ENCODE measurements at places on chromosomes 3 and 15. TPM values are rescaled to one million over a fixed set of nuclear protein-coding genes. Genes with fewer than 3 reads are reported as not detected.

DNA sequence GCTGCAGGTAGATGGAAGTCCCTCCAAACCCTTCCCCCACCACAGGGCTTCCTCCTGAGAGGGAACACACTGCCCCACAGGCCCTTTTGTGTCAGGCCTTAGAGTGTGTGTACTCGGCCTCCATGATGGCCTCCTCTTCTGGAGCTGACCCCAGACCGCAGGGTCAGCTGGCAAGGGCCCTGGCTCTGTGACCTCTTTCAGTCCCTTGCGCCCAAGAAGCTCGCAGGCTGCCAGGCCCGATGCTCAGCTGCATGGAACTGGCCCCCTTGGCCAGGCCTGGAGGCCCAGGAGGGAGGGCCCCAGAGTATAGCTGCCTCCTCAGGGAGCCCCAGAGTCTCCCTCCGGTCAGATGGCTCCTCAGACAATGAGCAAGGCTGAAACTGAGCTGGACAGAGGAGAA, 23.4 kb upstream of the ANKDD1A start:
- no peak for DNase-seq

DNA sequence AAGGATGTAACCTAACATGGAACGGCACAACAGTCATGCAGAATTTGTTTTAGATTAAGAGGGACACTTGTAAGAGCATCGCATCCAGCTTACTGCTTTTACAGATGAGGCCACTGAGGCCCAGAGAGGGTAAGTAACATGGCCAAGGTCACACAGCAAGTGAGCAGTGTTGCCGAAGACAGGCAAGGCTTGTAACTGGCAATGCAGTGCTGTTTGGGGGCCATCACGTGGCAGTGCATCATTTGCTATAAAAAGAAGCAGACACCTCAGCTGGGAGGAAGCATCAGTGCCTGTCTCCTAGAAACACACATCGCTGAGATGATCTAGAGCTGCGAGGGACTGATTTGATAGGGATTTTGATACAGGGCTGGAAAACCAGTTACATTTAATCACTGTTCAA, 108.2 kb upstream of the PROK2 start:
- no peak for DNase-seq

DNA sequence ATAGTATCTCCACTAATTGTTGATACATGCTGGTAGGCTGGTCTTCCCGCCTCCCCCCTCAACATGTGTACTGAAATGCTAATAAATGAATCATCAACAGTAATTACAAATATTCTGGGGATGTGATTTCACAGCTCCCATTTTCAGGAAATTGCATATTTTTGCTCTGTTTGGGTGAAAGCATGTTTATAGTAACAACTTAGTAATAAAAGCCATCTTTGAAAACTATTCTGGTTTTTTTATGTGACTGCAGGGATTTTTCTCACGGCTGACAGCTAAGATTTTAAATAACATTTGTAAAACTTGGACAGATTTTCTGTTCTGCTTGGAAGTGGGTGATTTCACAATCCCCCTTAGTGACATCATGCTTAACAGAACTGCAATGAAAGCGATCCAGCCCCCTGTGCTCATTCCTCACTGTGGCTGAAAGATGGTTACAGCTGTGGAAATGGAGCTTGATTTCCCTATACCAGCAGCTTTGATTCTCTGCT, 25.6 kb upstream of the FAM174B start:
- DNase-seq = no peak

DNA sequence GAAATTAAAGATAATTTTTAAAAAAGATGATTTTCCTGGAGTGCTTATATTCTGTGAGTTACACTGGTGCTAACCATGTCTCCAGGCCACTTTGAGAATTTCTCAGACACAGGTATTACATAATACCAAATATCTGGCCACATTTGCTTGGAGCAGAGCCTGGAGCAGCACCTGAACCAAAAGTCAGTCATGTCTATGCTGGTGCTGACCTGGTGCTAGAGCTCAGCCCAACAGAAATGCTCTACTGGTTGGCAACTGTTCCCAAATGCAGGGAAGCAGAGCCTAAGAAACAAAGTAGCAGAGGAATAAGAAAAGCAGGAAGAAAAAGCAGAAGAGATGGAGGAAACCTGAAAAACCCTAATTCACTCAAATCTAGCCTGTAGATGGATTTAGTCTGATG, 135.7 kb upstream of the SLC7A14 start:
- DNase-seq = no peak

DNA sequence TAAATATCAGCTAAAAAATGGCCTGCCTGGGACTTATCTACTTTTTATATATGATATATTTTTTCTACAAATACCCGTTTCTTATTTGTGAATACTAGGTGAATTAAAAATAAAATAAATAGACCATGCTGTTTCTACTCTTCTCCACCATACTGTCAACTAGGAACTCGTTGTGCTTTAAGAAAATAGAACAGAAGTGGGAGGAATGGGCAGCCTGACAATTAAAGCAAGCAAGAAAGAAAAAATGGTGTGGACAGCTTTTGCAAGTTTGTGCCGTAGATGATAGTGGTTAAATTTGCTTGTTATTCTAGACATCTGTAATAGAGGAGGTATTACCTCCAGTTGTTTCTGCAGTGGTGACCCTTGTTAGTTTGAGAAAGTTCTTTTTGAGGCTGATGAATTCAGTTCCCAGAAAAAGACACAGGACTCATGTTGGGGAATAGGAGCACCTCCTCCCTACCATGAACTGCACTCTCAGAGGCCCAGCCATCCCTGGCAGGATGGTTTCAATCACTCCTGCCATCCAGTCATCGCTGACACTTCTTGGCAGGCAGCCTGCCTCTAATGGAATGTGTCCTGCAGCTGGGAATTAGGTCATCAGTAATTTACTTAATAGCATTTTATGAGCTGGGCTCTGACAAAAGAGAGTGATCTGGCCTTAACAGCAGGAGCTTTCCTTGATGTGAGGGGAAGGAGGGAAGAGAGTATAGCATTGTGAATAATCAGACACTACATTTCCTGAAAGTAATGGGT, 105.0 kb upstream of the GAP43 start:
- DNase-seq = peak; percentile 74

- DNase-seq = no peak
Measured at GRCh38 chr3:177467247-177467985, 270.1 kb upstream of the TBL1XR1 start.

DNA sequence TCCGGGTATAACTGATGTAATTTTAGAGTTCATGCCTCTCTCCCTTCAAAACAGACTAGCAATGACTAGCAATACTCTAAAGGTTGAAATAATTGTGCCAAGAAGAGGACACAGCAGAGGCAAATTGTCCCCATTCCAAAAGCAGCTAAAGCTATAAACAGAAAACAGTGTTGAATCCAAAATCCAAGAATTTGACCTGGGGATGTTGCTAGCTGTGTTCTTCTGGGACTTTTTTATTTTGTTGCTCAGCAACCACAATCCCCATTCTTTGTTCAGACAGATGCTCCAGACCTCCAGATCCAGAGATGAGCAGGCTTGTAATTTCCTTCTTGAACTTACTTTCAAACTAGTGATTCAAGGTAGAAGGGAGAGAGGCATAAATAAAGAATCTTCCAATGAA, 191.5 kb downstream of the FOXB1 start:
- no peak for DNase-seq

GRCh38 chr3:17183951-17184550, 299.3 kb downstream of the PLCL2 start:
- DNase-seq = no peak

DNA sequence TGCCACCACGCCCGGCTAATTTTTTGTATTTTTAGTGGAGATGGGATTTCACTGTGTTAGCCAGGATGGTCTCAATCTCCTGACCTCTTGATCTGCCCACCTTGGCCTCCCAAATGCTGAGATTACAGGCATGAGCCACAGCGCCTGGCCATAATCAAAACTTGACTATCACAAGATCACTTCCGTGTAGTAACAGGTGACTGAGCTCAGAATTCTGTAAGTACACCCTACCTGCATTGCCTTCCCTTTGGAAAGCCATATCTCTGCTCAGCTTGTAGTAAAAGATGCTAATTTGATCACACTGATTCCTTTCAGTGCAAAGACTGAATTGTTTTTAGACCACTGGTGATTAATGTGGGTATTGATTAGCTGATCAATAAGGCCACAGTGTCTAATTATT, 167.1 kb downstream of the SHOX2 start:
- no peak for DNase-seq

- no peak for DNase-seq
Measured at GRCh38 chr3:21718161-21718765, 32.7 kb downstream of the ZNF385D start.

GRCh38 chr15:31051496-31052080, 49.9 kb downstream of the TRPM1 start:
- DNase-seq = no peak

DNA sequence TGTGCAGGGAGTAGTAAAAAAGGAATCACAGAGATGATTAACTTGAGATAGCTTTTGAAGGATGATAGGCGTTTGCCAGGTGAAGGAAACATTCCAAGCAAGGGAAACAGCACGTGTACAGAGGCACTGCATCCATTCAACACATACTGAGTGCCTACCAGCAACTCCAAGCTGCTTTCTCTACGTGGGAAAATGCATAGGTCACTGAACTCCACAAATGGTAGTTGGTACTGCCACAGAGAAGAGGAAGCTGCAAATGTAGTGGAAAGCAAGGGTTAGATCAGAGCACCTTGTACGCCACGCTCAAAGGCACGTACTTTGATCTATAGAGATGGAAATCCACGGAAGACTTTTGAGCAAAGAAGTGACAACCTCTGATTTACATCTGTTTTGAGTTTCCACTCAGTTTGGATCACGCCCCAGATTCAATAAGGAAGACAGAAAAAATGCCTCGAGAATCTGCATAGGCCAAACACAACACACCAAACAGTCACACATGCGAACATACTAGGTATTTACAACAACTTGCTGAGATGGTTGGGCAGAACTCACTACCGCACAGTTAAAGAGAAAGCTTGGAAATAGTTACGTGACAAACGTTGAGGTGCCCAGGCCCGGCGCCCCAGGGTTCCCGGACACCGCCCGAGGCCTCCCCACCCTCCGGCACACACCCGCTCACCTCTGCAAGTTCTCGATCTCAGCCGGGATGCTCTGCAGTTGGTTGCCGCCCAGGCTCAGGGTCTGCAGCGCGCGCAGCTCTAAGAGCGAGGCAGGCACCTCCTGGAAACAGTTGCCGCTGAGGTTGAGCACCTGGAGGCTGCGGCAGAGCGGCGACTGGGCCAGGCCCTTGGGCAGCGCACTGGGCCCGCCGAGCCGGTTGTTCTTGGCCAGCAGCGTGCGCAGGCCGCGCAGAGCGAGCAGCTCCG, 826 bp downstream of the LRRC58 start:
- DNase-seq = peak; percentile 11

DNA sequence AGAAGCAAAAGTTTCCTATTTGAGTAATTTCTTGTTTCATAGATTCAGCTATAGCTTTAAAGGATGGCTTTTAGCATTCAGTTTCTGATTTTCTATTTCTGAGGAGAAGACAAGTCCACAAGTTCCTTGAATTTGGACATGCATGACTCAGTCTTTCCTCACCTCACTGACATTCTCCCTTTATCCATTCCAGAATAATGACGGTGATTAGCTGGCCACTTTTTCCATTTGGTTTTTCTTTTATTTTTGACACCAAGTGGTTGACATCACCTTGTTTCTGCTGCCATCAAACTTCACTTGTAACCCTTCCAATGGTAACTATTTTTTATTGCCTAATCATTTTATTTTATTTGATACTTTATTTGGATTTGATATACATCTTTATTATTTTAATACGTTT, 404.4 kb upstream of the KCNMB2 start:
- no peak for DNase-seq

- DNase-seq = no peak
Measured at GRCh38 chr3:151321526-151321925, 4.9 kb upstream of the GPR87 start.

GRCh38 chr3:9809239-9809614, 835 bp upstream of the TTLL3 start:
- no peak for DNase-seq

C15orf62 gene
- not detected for total RNA-seq

RASGRP1 gene
- 2.5 TPM for total RNA-seq

KNG1 gene
- not detected for total RNA-seq

IQCF5 gene
- not detected for total RNA-seq

SAMD7 gene
- total RNA-seq = not detected

P2RY13 gene
- not detected for total RNA-seq
